Astrocyte (in vitro differentiated cells and primary cell): ENCODE measurements at places on chromosomes 3 and 15.

DNA sequence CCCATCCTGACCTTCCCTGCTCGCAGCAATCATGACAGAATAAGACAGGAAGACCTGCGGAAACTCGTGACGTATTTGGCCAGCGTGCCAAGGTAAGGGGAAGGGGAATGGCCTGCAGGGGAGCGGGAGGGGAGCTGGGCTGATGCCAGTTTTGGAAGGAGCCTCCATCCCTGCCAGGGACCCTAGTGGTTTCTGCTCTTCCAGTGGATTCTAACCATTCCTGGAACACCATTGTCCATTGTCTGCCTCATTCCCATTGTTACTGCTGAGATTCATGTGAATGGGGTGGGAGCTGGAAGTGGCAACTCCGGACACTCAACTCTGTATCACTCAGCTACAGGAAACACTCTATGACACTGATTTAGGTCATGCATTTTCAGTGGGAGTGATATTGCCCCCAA, 242.9 kb upstream of the ROPN1 start:
- no peak for DNase-seq

DNA sequence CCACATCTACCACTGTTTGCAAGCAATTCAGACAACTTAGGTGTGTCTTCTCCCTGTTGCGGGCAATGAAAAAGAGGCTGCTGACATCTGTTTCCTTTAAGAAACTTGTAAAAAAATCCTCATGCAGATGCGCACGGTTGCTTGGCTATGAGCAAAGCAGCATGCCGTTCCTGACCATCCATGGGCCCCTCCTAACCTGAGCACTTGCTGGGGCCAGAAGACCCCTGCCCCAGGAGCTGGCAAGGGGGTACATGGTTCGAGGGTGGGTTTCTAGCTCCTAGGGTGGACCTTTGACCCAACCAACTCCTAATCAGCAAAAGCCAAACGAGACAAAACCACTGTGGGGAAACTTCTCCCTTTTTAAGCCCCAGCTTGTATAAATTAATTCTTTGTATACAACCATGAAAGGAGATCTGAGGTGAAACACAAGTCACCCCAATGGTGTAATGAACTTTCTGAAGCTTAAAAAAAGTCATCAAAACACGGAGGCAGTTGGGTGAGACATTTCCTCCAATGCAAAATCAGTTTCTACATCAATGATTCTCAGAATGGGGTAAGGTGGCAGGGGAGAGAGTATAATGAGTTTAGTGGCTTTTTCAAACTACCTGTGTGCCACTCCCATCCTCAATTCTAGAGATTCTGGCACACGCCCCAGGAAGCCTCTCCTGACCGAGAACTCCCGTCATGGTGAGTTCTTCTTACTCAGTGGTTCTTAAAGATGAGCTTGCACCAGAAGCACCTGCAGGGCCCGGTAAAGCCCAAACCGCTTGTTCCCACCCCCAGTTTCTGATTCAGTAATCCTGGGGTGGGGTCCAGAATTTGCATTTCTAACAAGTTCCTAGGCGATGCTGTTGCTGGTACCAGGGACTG, 44.1 kb downstream of the CPN2 start:
- no peak for DNase-seq

DNA sequence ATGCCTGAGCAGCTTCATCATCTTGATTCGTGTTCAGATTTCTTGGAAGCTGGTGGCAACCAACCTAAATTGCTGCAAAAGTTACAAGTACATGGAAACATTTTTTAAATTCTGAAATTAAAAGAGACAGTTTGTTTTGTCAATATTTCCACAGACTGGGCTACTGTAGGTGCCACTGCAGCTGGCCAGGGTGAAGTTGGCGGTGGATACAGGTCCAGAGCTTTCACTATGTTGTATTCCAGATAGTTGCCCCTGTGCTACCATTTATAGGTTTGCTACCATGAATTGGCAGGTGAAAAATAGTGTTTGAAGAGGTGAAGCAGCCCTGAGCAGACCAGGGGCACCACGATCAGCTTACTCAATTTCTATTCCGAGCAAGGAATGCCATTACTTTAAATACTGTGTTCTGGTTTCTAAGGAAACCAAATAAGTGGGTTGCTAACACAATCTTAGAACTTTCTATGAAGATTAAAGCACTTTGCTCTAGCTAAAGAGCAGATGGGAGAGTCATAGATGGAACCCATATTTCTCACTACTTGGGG, 21.2 kb upstream of the SHC4 start:
- no peak for DNase-seq

DNA sequence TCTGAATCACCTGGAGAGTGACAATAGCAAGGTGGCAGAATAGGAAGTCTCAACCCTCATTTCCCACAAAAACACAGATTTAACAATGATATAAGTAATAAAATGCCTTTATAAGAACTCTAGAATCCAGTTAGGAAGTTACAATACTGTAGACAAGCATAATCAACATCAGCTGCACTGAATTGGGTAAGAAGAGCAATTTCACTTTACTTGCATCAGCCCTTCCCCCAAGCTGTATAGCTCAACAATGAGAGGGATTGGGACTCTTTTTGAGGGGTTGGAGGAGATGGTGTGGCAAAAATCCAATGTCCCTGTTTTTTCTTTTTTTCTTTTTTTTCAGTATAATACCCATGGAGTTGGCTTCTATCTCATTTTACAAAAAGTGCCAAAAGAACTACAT, 63.1 kb downstream of the SERP1 start:
- no peak for DNase-seq

- peak; percentile 97 for DNase-seq
These were observed 448.8 kb downstream of the GRM7 start for GRCh38 chr3:7309641-7310102.

DNA sequence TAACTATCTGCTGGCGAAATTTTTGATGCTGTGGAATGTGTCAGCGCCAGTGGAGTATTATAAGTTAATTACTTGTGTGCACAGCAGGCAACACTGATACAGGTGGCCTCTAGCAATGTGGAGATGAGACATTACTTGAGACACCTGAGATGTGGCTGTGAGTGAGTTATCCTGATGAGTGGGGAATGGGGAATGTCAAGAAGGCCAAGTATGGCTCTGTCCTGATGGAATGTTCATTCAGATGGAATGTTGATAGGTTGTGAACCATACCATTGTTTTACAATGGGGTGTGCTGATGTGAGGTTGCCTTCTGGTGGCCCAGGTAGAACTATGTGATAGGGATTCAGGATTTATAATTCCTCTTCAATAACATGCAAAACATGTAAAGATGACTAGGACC, 404.8 kb downstream of the PTPRG start:
- DNase-seq, result peak; percentile 26

- DNase-seq, result no peak
These were observed 573.0 kb downstream of the TUSC7 start for GRCh38 chr3:117282566-117282965.

DNA sequence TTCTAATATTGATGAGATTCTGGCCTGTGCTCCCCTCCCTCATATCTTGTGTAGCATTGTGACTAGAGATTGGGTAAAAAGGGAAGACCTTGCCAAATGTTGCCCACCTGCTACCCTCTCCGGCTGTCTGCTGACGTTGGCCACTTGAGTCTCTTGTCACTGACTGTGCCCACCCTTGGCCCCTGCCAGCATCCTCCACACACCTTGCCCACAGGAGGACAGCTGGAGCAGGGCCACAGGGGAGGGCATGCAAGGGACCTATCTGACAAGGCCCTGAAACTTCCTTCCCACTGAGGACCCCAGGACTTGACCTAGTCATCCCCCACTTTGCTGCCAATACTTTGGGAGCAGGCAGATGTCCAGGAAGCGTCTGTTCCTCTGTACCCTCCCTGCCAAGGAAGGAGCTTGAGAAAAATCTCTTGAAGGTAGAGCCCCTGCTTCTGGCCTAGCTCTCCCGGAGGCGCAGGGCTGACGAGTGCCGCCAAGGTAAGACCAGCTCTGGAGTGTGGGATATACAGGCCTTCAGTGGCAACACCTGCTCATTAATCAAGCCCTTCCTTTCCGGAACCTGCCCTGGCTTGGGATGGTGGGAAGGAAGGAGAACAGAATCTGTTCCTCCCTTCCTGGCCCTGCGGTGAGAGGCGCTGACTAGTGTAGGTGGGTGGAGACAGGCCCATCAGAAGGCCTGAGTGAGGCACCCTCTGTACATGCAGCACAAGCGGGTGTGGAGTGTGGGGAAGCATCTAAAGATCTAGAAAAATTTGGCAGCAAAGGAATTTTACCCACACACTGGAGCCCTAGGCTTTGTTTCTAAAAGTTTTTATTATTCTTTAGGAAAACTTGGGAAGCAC, 4.9 kb upstream of the PAK6 start:
- no peak for DNase-seq

- DNase-seq, result no peak
These were observed 767.7 kb upstream of the CFAP20DC start for GRCh38 chr3:59817511-59817910.

DNA sequence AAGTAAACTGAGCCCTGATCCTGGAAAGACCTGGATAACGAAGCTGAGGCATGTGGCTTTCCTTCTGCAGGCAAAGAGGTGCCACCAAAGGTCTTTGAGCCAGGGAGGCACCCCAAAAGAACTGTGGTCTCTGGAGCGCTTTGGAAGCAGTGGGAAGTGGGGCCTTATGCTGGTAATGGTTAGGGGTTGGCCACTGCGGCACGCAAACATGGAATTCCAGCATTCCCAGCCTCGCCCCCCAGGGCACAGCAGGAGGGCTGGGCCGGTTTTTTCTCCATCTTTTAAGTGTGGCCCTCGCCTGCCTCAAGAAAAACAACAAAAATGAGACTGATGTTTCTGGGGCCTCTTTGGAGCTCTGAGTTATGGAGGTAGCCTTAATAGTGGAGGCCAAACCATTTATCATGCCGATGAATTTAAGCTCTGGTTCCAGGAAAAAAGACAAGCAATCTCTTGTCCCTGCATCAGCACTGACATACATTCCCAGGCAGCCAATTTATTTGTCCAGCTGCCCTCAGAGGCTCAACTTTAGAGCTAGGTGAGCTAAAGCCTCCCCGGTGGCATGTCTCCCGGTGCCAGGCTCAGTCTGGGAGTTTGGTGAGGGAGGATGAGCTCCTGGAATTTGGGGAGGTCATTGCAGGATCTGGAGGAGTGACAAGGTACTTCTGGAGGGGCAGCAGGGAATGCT, 109.0 kb downstream of the TLE3 start:
- no peak for DNase-seq

DNA sequence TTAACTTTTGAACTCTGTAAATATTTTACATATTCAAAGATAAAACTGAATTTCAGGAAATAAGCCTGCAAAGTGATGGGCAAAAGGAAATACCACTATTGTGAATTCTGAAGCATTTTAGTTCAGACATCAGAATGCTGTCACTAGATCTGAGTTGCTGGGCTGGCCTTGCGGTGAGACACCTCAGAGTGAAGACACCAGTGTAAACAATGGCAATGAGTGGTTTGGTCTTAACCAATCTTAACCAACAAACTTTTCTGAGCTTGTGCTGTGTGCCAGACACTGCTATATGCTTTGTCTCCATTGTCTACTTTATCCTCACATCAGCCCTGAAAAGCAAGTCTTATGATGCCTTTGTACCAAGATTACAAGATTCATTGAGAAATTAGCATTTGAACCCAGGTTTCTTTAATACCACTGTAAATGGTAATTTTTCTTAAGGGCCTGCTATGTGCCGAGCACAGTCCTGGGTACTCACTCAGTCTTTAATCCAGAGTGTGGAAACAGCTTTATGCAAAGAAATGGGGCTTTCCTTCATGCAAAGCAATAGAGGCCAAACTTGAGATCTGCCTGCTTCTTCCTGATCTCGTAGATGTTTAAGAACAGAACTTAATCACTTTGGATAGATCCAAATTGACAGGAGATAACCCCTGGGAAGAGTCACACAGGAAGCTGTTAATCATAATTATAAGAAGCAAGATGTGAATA, 55.0 kb downstream of the TMEM39A start:
- no peak for DNase-seq
